ENCODE measurements at places on chromosomes 12 and 14.

GRCh38 chr14:90342327-90342726 lies 10.6 kb upstream of the NRDE2 start:
- DNase-seq = no peak

- DNase-seq = no peak
These were observed 43.8 kb downstream of the LRCOL1 start for GRCh38 chr12:132566516-132567131.

- DNase-seq = no peak
These were observed 52.3 kb upstream of the RD3L start for GRCh38 chr14:103994535-103995184.

- no peak for DNase-seq
These were observed 2.9 kb downstream of the SPX start for GRCh38 chr12:21528953-21529352.

GRCh38 chr12:66403746-66404145 lies 101.5 kb downstream of the HELB start:
- DNase-seq = no peak

GRCh38 chr12:113381220-113381619 lies 22.5 kb downstream of the SDS start:
- DNase-seq = no peak

Measured in CD4-positive, alpha-beta T cell (primary cell).